Cortex of kidney (tissue), 1 donor: ENCODE measurements at places on chromosomes 5 and 9.

GRCh38 chr5:153099328-153099727, 391.1 kb upstream of the GRIA1 start:
- no peak for DNase-seq

GRCh38 chr9:123238365-123238764, 30.0 kb downstream of the STRBP start:
- no peak for DNase-seq

GRCh38 chr9:132414731-132415130, 4.7 kb downstream of the CFAP77 start:
- no peak for DNase-seq

GRCh38 chr9:121989010-121989409, 104.1 kb downstream of the TTLL11 start:
- no peak for DNase-seq

DNA sequence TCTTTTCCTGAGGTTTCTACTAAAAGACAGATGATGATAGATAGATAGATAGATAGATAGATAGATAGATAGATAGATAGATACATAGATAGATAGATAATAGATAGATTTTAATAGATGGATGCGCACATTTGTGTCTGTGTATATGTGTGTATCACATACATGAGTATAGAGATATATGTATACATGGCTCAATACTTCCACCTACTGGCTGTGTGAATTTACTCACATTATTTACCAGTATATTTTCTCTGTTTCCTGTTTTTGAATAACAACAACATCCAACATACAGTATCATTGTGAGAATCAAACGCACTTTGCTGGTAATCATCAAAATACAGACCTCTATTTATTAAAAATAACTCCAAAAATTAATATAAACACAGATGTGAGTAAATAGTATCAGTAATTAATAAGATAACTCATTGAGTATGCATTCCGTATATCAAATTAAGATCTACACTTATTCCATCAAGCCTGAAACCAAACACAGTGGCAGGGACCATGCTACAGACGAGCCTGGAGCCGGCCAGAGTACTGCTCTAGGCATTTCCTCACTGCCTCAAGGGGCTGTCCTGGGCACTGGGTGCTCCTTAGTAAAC, 338.0 kb downstream of the SEMA5A start:
- DNase-seq = no peak

DNA sequence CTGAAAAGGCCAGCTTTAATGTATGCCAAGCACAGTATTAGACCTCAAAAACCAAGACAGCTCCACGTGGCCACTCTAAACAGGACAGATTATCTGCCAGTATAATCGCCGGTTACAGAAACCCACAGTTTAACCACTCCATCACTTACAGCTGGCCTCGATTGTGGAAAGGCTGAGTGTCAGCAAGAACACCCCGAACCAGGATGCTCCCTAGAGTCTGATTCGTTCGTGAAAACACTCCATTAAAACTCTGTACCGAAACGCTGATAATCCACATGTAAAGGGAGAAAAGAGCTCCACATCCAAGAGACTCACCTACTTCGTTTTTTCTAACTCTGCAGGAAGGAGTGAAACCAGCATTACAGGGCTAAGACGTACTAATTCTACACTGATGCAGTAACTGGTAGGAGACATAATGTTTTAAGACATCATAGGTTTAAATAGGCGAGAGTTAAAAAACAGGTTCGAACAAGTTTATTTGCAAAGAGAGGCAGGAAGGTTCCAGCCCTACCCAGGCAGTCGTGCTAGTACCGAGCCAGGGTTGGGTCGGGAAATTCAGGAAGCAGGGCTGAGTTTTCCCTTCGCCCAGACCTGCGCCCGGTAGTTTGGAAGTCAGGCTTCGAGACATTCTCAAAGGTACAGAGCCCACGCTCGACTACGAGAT, 949 bp downstream of the SERINC5 start:
- DNase-seq = no peak

- no peak for DNase-seq
Measured at GRCh38 chr5:135318924-135319323, 80.1 kb downstream of the MACROH2A1 start.

GRCh38 chr5:153998010-153998409, 40.7 kb downstream of the FAM114A2 start:
- DNase-seq = no peak
